LHCN-M2 (cell line): ENCODE measurements at places on chromosomes 6 and 20. TPM values are rescaled to one million over a fixed set of nuclear protein-coding genes. Genes with fewer than 3 reads are reported as not detected.

Gene TPD52L1
- 0.83 and 1.5 TPM in 2 replicates for total RNA-seq

Gene OR2B3
- not detected in 2 replicates for total RNA-seq

Gene GPR63
- total RNA-seq: 0.19 and 0.57 TPM in 2 replicates

Gene CCNC
- total RNA-seq: 67.9 and 71.2 TPM in 2 replicates

GRCh38 chr20:61625246-61625645 lies 373.2 kb downstream of the CDH4 start:
- DNase-seq: no peak

DNA sequence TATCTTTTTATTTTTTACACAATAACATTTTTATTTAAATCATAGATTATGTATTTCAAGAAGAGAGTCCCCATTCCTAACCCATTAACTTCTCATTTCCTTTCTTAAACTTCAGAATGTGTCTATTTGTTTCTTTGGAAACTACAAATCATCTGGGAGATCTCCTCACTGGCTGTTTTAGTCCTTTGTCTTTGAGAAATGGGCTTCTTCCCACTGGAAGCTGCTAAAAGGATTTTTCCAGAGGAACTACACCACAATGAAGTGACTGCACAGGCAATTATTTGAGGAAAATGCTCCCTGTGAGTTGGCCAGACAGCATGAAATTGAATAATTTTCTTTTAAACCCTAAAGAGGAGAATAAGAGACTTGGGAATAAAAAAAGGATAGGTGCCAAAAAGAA lies 119.1 kb downstream of the TENT5A start:
- DNase-seq: no peak

- no peak for DNase-seq
Measured at GRCh38 chr20:25278636-25279361, 30.9 kb downstream of the PYGB start.

- no peak for DNase-seq
Measured at GRCh38 chr20:14214046-14214445, 123.4 kb downstream of the FLRT3 start.

DNA sequence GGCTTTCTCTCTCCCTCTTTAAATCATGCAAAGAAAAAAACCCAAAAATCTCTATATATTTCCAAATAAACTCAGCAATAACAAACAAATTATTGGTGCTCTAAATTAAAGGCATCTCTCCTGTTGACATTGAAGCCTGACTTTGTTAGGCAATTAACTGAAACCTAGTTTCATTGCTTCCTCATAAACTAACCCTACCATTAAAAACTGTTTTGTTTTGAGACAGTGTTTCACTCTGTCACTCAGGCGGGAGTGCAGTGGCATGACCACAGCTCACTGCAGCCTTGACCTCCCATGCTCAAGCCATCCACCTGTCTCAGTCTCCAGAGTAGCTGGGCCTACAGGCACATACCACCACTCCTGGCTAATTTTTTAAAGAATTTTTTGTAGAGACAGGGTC lies 34.9 kb downstream of the PIGU start:
- DNase-seq: no peak

GRCh38 chr6:84428300-84428907 lies 201.0 kb upstream of the CEP162 start:
- DNase-seq: peak; percentile 60

DNA sequence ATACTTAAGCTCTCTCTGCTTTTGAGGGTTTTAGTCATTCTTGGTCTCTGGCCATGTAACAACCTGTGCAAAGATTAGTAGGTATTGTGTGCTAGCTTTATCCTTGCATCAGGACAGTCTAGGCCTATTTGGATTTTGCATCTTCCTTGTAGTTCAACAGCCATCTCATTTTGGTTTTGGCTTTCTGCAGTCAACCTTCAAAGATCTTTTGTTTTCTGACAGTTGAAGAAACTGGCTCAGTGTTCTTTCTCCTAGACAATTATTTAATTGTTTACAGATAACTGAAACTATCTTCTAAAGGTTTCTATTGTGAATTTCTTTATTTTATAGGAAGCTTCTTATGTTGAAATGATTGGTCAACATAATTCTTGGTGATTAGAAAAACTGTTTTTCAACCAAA lies 307.5 kb downstream of the CDKAL1 start:
- DNase-seq: no peak

GRCh38 chr6:154611241-154611640 lies 100.8 kb upstream of the CNKSR3 start:
- no peak for DNase-seq

GRCh38 chr20:41268917-41269652 lies 48.4 kb downstream of the ZHX3 start:
- no peak for DNase-seq

- peak; percentile 88 for DNase-seq
Measured at GRCh38 chr6:23003671-23004467, 434.5 kb downstream of the HDGFL1 start.

DNA sequence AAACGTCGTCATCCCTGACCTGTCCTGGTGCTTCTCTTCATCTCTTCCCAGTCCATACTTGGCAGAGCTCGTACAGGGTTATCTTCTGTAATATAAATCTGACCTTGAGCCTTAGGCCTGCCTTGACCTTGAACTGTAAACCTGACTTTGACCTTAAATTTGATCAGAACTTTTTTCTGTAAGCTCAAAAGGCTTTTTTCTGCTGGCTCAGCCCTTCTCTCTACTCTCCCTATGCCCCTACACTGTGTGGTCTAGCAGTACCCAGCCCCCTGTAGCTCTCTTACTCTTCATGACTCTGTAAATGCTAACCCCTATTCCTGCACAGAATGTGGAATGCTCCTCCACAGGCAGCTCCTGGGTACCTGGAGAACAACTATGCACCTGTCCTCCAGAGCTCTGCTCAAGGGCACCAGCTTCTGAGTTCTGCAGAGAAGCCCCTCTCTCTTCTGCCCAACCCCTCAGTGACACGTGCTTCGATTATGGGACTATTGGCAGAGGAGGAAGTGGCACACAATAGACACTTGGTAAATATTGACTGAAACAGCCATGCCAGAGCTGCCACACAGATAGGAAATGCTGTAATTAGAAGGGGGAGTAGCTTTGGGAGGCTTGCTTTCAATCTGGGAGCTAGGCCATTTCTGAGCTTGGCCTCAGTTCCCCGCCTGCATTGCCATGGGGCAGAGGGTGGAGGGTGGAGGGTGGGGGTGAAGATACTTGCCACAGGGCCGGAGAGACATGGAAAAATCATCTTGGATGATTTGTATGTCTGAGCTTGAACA lies 15.4 kb downstream of the SNPH start:
- no peak for DNase-seq

- no peak for DNase-seq
Measured at GRCh38 chr6:122778985-122779661, 393 bp upstream of the FABP7 start.
